ENCODE measurements at places on chromosomes 16 and 17.

- no peak for DNase-seq
These were observed 62.7 kb upstream of the DNAJA2 start for GRCh38 chr16:47036201-47036600.

DNA sequence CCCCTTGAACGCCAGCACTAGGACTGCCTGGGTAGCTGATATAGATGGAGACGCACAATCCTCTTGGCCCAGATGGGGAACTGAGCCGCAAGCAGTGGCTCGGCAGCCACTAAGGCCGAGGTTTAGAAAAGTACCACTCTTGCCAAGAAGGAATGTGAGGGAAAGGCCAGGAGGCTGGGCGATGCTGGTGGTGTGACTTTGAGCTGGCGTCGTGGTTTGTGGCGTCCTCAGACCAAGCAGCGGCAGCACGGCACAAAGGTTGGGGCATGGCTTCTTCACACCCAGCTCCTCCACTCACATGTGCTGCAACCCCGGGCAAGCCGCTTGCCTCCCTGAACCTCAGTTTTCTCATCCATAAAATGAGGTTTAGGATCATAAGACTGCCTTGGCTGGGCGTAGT, 15.6 kb downstream of the DCAKD start:
- no peak for DNase-seq

GRCh38 chr16:49378816-49379215, 5.2 kb downstream of the C16orf78 start:
- DNase-seq, result no peak

GRCh38 chr17:63335831-63336230, 110.3 kb downstream of the CYB561 start:
- no peak for DNase-seq

GRCh38 chr16:57982385-57982784, 11.5 kb upstream of the CNGB1 start:
- no peak for DNase-seq

GRCh38 chr16:13873835-13874438, 46.0 kb upstream of the ERCC4 start:
- no peak for DNase-seq

GRCh38 chr16:69613378-69614154, 47.8 kb downstream of the NFAT5 start:
- DNase-seq, result no peak

- no peak for DNase-seq
These were observed 239.9 kb downstream of the PRKCA start for GRCh38 chr17:66542129-66542966.

DNA sequence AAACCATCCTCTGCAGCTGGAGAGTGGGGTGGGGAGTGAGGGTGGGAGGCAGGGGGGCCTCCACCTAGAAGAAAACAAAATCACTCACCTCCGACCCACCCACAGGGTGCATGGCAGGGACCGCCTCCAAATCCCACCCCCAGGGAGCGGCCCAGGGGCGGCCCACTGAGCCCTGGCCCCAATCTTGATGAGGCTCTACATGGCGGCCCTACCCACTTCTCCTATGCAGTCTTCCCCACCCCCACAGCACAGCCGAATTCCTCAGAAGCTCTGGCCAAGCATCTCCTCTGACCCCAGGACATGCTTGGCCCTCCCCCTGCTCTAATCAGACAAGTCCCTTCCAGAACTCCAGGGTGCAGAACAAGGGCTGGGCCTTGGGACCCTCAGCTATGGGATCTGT, 18.2 kb upstream of the FASN start:
- no peak for DNase-seq

- no peak for DNase-seq
These were observed 594 bp upstream of the ABCA6 start for GRCh38 chr17:69142175-69142802.

GRCh38 chr17:19724501-19725420, 8.4 kb upstream of the SLC47A2 start:
- DNase-seq, result peak; percentile 49

DNA sequence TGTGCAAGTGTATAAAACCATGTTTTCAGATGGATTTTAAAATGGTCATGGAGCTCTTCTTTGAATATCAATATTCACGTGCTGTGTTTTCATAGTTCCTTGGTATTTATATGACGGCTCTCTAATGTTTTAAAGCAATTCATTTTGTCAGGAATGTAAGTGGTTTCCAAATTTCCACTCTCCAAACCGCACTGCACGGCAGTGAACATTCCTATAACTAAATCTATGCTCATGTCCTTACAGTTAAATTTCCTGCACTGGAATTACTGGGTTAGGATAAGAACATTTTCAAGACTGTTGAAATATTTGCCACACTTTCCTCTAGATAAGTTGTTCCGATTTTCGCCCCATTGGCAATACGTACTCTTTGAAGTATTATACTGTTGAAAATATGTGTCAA, 398.9 kb downstream of the PMP22 start:
- DNase-seq, result no peak

GRCh38 chr17:31854672-31855071, 4.4 kb downstream of the COPRS start:
- no peak for DNase-seq

- no peak for DNase-seq
These were observed 4.4 kb upstream of the OR1F1 start for GRCh38 chr16:3183445-3184139.

DNA sequence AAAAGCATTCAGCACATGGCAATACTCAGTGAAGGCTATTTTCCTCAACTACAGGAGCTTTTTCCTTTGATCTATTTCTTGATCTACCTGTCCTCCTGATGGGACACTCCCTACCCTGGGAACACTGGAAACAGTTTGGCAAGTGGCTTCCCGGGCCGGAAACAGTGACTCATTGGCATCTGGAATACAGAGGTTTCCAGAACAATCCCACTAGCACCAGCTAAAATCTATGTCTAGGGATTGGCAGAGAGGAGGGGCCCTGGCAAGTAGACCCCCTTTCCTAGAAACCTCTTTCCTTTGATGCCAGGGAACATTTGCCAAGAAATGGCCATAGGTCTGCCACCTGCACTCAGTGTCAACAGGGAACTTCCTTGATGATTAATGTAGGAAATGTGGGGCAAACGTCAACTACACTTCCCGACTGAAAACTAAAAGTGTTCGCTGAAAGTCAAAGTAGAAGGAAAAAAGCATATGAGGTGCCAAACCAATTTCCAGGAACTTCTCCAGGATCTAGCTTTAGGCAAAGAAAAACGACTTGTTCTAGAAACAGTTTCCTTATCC, 30.4 kb upstream of the FBXW10B start:
- no peak for DNase-seq

- no peak for DNase-seq
These were observed 237.6 kb downstream of the TANC2 start for GRCh38 chr17:63203652-63204051.

DNA sequence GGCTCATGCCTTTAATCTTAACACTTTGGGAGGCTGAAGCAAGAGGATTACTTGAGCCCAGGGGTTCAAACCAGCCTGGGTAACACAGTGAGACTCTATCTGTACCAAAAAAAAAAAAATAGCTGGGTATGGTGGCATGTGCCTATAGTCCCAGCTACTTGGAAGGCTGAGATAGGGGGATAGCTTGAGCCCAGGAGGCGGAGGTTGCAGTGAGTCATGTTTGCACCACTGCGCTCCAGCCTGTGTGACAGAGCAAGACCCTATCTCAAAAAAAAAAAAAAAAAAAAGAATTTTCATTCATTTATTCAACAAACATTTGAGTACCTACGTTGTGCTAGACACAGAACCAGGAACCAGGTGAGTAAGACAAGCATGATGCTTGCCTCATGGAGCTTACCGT, 73.6 kb upstream of the MRTFB start:
- no peak for DNase-seq

GRCh38 chr17:5592382-5592781, 8.1 kb upstream of the NLRP1 start:
- no peak for DNase-seq

GRCh38 chr17:54814371-54814770, 86.3 kb upstream of the TOM1L1 start:
- no peak for DNase-seq

- no peak for DNase-seq
These were observed 57.1 kb downstream of the SPECC1 start for GRCh38 chr17:20066253-20066652.

- DNase-seq, result no peak
These were observed 54.2 kb downstream of the ANKFY1 start for GRCh38 chr17:4209611-4210010.

GRCh38 chr16:23408823-23409298, 44.1 kb downstream of the COG7 start:
- no peak for DNase-seq

- DNase-seq, result no peak
These were observed 96.3 kb downstream of the TMEM114 start for GRCh38 chr16:8493972-8494371.

GRCh38 chr16:1338855-1339675, 5.6 kb downstream of the BAIAP3 start:
- no peak for DNase-seq

GRCh38 chr16:11396241-11397048, 51.2 kb downstream of the RMI2 start:
- DNase-seq, result peak; percentile 66

DNA sequence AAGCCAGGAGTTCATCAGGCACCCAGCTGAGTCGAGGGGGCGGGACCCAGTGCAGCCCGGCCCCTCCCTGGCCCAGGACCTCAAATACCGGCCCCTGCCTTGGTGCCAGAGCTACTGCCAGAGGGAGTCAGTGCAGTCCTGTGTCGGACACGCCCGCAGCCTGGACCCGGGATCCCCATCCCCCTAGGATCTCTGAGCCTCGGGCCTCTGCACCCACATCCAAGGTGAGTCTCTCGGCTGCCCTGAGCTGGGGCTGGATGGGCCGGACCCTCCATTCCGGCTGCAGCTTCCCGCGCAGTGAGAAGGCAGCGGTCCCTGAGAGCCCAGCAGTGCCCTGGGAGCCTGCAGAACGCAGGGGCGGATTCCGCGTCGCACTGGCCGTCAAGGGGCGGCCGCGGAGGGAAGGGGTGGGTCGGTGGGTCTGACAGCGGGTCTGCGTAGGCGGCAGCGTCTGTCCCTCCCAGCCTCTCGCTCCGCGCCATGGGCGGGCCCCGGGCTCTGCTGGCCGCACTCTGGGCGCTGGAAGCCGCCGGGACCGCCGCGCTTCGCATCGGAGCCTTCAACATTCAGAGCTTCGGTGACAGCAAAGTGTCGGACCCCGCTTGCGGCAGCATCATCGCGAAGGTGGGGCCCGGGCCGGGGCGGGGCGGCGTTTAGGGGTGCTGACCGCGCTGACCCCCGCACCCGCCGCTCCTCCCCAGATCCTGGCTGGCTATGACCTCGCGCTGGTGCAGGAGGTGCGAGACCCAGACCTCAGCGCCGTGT, at the start of gene DNASE1L2:
TSS of gene DNASE1L2 (plus strand) at position 108 of the 765 bp plus-strand sequence. CDS start at position 481, 373 bp downstream.
- no peak for DNase-seq

DNA sequence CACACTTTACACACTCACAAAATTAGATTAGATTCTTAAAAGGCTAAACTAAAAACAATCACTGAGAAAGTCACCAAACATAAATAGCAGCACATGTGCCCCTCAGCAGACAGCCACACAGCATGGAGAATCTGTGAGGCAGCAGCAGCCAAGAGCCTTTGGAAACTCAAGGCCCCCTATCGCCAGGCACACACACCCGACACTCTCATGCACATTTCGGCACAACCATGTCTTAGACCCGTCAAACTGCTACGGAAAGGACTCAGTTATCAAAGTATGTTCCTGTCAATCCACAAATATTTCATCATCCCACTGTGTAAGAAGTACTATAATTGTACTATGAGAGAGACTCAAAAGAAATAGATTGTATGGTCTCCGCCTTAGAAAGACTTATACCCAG, 20.9 kb downstream of the UBE2O start:
- no peak for DNase-seq

- DNase-seq, result no peak
These were observed 12.9 kb upstream of the ITGAD start for GRCh38 chr16:31380201-31380600.

DNA sequence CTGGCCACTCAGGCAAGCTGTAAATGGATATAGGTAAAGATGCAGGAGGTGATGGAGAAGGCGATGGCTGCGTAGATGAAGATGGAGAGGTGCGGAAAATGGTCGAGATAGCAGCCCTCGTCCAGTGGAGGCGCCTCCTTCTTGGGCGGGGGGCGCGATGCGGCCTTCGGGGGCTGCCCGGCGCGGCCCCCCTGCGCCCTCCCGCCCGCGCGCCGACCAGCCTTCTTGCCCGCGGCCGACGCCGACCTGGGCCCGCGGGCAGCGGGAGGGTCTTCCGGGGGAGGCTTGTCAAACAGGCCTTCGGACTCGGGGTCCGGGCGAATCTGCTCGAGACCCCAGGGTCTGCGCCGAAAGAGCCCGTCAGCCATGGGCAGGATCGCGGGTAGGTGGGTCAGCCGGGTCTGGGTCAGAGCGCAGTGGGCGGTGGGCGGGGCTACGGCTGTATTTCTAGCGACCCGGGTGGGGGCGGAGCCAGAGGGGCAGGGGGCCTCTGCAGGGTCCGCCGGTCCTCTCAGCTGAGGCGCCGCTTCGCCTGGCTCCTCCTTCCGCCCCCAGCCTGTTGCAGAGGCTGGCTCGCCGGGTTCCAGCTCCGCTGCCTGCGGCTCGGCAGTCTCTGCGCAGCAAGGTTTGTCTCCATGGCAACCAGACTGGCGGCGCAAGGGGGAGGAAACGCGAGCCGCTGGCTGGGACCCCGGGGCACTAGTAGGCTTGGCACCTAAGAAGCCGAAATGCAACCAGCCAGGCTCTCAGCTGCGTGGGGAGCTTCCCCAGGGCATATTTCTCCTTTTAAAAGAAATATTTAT, 14.4 kb downstream of the MIS12 start:
- DNase-seq, result peak; percentile 39

GRCh38 chr17:1010586-1010985, 13.7 kb downstream of the TIMM22 start:
- no peak for DNase-seq

DNA sequence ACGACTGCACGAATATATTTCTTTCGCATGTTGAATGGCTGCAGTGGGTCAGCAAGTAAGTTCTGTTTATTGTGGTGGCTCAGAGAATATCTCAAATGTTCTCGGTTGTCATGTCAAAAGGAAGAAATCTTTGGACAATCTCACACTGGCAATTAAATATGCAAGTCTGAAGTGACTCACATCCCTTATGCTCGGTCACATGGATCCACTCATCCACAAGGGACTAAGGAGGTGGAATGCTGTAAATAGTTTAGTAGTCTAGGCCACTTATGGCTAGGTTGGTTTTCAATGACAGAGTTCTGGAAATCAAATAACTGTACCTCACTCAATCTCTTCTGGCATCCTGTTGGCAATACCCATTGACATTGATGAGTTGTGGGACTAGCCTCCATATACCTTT, 33.0 kb upstream of the PMP22 start:
- DNase-seq, result no peak

DNA sequence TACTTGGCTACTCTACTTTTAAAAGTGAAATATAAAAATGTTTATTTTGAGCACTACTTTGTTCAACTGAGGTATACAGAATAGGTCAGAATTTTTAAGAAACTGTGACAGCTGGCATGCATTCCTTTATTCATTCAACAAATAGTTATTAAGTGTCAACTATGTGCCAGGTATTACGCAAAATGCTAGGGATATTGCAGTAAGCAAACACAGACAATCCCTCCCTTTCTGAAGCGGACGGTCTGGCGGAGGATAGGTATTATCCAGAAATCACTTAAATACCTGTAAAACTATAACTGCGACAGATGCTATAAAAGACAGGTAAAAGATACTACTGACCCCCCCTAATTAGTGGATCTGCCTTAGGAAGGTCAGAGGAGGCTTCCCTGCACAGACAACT, 26.1 kb downstream of the METTL16 start:
- no peak for DNase-seq

GRCh38 chr17:64028874-64029464, 8.5 kb upstream of the ICAM2 start:
- peak; percentile 38 for DNase-seq

- peak; percentile 52 for DNase-seq
These were observed 6.5 kb upstream of the NUBP1 start for GRCh38 chr16:10737068-10737625.

- no peak for DNase-seq
These were observed 9.1 kb downstream of the ZSCAN10 start for GRCh38 chr16:3089717-3090592.

All from stimulated activated CD4-positive, alpha-beta T cell treated with anti-CD3 and anti-CD28 coated beads, TNF-alpha, amount 100 ng/mL, for 24 hours (primary cell).